Activated CD4-positive, alpha-beta T cell treated with anti-CD3 and anti-CD28 coated beads, Interleukin-2, Interleukin-4, amounts not matched to agents 100 ng/mL and 50 ng/mL, durations not matched to agents 16 hours and 8 hours (primary cell): ENCODE measurements at places on chromosomes 1 and 21.
A peak's percentile ranks its signal among the peaks of the same experiment; 100 is the strongest.

GRCh38 chr1:37148663-37149062 is 114.3 kb upstream of the GRIK3 start:
- DNase-seq = no peak

DNA sequence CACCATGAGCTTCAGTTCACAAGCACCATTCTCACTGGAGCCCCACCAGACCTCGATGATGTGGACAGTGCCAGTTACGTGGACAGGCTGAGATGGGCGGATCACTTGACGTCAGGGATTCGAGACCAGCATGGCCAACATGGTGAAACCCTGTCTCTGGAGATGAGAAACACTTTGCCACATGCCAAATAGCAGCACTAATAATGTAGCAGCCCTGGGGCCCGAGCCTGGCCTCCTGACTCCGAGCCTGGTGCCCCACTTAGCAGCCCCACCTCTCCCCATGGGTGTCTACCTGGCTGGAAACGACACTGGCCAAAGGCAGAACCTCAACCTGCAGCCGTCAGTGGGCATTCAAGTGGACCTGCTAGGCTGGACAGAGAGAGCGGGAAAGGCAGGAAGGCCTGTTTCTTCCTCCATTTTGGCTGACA is 129.1 kb downstream of the TOMM20 start:
- DNase-seq = no peak

DNA sequence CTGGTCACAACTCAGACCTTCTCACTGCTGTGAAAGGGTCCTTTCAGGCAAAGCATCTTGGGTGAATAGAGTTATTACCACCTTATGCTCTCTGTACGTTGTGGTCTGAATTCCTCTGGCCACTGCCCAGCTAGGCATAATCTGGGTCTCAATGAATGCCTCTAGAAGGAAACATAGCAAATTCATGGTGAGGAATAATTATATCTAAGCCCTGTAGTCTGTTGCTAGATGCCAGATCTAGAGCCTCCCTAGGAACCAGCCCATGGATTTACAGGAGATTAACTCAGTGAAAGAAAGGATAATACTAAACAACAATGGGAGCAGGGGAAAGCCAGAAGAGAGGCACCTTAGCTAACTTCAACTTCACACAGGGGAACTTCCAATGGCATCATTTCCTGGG is 2.4 kb upstream of the COL11A1 start:
- no peak for DNase-seq

GRCh38 chr1:233394860-233395717 is 67.6 kb downstream of the MAP3K21 start:
- DNase-seq = peak; percentile 70

GRCh38 chr1:185058876-185059275 is 13.5 kb downstream of the RNF2 start:
- no peak for DNase-seq

DNA sequence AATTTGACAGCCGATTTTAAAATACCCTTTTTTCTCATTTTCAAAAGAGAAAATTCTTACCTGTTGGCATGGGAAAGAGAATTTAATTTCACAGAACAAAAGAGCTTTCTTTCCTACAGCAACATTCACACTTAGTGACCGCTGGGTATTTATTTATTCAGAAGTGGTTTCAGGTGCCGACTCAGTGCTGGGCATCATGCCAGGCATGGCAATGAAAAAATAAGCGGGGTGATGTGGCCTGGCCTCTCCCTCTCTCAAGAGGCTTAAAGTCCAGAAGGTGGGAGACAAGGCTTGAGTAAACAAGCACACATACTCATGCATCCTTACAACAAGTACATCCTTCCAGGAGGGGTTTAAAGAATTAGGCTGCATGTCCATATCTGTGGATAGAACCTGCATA is 4.1 kb upstream of the PCP4 start:
- no peak for DNase-seq
